Stimulated activated CD4-positive, alpha-beta T cell treated with anti-CD3 and anti-CD28 coated beads, Interleukin-4, amount 100 ng/mL, for 1 hour (primary cell): ENCODE measurements at places on chromosomes 3 and 15.

GRCh38 chr3:52633786-52634185, 51.9 kb downstream of the PBRM1 start:
- no peak for DNase-seq

DNA sequence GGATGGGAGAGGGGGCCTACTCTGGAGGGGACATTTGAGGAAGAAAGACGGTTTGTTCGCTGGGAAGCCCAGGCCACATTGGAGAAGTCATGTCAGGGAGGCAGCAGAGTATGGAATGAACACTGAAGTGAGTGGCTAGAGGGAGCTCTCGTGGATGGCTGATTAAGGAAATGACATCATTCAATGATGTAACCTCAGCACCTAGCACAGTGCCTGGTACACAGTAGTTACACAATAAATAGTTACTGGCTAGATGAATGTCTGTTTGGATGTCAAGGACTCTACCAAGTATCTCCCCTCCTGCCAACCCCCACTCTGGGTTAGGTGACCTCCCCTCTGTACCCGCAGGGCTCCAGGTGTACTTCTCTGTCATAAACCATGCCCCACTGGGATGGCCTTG, 121.1 kb downstream of the CLSTN2 start:
- no peak for DNase-seq

GRCh38 chr15:97224191-97224641, 736.3 kb upstream of the ARRDC4 start:
- DNase-seq: no peak

DNA sequence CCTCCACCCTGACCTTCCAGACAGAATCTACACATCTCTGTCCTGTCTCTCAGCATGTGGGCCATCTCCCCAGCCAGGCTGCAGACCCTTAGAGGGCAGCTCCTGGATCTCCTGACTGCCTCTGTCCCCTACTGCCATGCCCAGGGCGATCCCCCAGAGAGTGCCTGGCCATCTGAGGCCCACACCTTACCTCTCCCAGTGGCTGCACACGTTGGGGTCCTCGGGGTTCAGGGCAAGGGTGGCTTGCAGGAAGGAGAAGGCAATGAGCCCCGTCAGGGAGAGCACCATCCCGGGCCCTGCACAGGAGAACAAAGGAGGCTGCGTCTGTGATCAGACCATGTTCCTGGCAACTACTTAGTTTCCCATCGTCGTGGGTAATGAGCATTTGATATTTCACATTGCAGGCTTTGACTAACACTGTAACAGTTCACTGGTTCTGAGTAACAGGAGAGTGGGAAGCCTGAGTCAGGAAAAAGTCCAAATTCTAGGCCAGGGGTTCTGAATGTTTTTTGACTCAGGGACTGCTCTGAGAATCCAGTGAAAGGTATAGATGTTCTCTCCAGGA, 125.4 kb downstream of the MEGF11 start:
- DNase-seq: no peak

- DNase-seq: no peak
Observed at GRCh38 chr15:93801206-93801605, 430.2 kb upstream of the MCTP2 start.

DNA sequence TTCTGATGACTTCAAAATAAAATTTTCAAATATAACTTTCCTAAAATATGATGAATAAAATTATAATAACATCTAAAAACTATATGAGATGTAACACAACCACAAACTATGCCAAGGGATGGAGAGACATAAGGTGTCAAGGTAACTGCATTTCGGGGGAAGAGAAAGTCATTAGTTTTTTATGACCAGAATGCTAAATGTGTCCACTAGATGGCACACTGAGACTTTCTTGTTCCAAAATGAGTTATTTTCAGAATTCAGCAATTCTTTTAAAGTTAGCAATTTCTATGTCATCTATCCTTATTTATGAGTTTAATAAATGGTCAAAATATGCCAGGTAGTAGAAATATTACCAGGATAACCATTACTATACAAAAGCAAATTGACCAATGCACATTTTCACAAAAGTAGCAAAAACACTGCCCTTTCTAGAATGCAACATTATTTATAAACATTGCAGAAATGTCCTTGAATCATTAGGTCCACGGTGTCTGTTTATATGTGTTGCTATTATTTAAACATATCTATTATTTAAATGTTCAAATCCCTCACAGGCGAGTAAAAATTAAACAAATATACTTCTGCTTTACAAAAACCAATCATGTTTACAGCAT, 374.2 kb downstream of the PLCL2 start:
- DNase-seq: no peak

GRCh38 chr15:70486451-70487386, 276.6 kb downstream of the UACA start:
- peak; percentile 46 for DNase-seq

DNA sequence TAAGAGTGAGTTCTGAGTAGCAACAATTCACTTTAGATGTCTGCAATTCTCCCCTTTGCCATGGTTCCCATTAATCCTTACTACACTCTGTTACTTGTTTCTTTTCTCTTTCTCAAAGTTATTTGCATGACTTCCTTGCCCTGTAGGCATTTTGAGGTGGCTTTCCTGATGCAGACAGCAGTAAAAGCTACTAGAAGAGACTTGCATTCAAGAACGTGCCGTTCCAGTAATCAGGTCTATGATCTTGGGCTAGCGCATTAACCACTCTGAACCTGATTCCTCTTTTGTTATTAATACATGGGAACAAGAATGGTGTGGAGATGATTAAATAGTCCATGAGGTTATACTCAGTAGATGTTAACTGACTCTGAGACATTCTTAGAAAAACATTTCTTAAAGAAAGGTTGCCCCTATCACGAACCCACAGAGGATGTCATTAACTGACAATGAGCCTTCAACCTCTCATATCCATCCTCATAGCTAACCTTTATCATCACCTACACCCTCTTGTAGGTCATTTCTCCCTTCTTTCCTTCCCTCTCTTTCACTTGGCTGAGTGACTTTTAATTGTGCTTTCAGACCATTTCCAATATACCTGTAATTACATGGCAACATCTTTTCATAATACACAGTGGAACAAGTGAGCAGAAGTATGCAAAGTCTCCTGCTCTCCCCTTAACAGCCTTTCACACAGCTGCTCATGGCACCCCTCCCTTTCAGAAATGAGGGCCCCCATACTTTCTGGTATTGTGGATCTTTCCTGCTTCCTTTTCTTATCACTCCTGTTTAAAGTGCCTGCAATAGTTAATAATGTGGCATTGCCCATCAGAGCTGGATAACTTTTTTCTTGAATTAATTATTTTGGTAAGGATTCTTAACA, 175.9 kb downstream of the CHST2 start:
- DNase-seq: no peak

GRCh38 chr3:157285141-157285540, 125.2 kb upstream of the CCNL1 start:
- DNase-seq: no peak

DNA sequence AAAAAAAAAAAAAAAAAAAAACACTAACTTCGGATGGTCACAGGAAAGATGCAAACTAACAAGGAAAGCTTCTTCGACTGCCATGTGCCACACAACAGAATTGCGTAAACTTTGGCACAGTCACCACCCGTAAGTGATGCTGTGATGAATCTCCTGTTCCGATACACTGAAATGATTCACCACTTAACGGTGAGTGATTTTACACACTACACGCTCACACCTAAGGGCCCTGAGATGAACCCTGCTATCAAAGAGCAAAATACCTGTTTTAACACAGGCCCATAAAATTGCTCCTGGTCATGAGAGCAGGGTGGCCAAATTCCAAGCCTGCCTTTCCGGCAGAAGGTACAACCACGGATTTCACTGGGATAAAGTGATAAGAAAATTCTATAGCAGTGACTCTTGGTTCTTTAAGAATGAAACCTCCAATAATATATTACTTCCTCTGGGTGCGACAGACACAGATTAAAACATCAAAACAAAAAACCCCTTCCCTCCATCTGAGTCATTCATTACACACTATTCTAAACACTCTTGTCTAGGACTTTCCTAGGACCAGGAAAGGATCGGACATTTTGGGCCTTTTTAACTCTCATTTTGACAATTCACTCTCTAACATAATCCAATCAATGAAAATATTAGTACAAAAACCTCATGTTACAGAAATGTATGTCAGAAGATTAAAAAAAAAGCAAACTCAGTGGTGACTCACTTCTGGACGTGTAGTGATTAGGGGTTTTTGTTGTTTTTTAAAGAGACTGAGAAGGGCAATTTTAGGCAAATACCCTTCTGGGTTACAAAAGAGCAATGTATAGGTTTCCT, 28.3 kb downstream of the LRIG1 start:
- DNase-seq: peak; percentile 22

DNA sequence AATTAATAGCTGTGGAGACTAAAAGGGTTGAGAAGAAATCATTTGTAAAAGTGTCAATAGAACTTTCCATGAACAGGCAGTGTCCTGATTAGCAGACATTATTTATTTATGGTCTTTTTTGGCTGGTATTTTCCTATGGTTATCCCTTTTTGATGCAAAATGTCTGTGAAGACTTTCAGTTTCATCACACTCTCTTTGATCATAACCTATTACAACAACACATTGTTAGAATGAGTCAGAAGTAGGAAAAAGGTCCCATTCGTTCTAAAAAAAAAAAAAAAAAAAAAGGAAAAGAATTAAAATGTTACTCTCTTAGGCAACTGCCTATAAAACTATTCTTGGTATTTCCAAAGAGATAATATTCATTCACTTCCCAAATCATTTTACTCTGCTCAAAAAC, 62.1 kb downstream of the SLC49A4 start:
- no peak for DNase-seq
